CD8-positive, alpha-beta T cell (primary cell): ENCODE measurements at places on chromosomes 6 and 20.

DNA sequence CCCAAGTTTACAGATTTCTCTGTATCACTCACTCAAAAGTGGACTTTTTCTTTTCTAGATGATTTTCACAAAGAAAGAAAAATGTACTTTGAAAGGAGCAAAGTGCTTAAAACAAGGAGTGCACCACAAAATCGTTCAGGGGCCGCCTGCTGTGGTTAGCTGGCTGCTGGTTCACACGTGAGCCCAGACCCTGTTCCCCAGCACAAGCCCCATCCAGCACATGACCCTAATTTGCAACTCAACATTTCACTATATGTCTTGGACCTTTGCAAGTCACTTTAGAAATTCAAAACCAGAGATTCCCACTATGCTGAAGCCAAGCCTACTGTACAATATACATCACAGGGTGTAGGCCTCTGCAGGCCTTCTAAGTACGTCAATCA, 95.5 kb upstream of the NHSL1 start:
- DNase-seq, result no peak

- no peak for DNase-seq
Measured at GRCh38 chr6:94590416-94590815, 986.9 kb upstream of the MANEA start.

DNA sequence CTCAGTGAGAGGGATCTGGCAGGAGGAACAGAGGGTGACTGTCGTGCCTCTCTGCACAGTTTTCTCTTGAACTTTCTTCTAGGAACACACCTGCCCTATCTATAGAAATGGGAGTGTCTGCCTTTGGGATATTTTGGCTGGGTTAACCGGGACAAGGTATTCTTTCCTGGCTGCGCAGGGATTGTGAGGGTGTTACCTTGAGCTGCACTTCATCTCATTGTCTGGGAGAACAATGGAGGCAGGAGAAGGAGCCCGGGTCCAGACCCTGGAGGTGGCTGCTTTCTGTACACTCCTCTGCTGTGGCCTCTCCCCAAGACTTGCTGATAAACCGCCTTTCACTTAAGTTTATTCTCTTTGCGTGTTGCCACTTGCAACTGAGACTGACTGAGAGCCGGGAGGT, 192.8 kb downstream of the TBXT start:
- no peak for DNase-seq

- peak; percentile 45 for DNase-seq
Measured at GRCh38 chr20:45798935-45799642, 7.3 kb downstream of the DNTTIP1 start.

GRCh38 chr6:23977706-23978105, 148.3 kb upstream of the NRSN1 start:
- no peak for DNase-seq

- DNase-seq, result no peak
Measured at GRCh38 chr6:5644523-5645185, 362.1 kb downstream of the NRN1 start.

DNA sequence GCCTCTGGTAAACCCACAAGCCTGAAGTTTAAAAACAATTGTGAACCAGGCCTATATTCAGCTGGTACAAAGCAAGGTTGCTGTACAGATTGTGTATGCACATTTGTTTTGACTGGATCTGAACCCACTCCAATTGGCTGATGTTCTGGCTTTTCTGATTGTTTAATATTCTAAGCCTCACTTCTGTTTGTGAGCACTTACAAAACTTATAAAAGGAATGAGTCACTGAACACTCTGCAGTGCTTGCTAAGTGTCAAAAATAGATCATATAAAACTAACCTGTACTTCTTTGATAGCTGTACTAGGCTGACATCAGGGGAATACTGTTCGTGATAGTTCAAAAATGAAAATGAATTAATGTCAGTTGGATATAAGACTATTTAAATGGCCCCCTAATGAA, 12.1 kb downstream of the COL21A1 start:
- DNase-seq, result no peak

GRCh38 chr6:105489216-105489530, 86.3 kb upstream of the PREP start:
- no peak for DNase-seq

- DNase-seq, result peak; percentile 91
Measured at GRCh38 chr6:24494821-24495795, at the start of gene ALDH5A1. ALDH5A1 (plus strand) TSS chr6:24494969; CDS start chr6:24494997, 28 bp downstream.

GRCh38 chr20:59830665-59831023, 102.8 kb downstream of the SYCP2 start:
- DNase-seq, result no peak

GRCh38 chr6:4224067-4224978, 88.9 kb upstream of the ECI2 start:
- no peak for DNase-seq

DNA sequence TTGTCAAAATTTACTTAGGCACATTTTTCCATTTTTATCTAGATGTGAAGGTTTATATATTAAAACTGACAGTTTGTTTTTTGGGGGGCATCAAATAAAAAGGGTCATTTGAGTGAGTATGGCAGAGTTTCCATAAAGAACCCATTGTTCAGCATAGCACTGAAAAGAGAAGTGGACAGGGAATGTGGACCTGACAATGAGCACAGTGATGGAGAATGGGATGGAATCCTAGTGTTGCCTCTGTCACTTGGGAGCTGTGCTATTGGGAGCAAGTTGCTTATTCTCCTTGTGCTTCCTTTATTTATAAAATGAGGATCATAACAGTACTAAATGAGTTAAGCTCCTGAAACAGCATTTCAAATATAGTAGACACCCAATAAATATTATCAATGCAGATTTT, 130.7 kb upstream of the SIM1 start:
- no peak for DNase-seq

GRCh38 chr20:45924391-45925261, 9.9 kb upstream of the PCIF1 start:
- DNase-seq, result no peak

GRCh38 chr6:626236-626635, 30.7 kb downstream of the HUS1B start:
- no peak for DNase-seq

DNA sequence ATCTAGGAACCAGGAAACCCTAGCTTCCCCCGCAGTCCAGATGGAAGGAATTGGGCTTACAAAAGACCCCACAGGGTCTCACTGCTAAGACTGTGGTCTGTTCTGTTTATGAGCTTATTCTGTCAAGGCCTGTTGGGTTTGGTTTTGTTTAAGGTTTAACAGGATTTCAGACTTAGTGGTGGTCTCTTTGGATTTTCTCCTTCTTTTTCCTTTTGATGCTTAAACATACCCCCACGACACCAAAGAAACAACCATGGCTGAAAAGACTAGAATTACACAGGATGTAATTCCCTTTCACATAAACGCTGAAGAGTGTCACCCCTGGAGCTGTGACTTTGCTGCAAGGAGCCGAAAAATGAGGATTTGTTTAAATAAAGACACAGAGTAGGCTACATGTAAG, 408.6 kb downstream of the PREX1 start:
- DNase-seq, result no peak

DNA sequence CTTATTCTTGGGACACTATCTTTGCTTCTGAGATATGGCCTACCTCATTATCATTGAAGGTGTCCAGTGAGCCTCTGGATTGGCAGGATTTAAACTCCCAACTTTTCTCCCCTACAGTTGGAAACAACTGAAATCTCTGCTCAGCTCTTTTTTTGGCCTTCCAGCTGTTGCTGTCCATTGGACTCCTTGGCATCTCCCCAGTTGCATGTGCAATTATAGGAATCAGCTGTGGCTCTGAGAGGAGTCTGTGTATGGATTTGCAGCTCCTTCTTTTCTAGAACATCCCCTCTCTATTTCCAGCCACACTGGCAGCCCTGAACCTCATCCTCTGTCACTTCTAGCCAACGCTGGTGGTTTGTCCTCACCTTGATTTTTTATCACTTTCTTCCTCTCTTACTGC, 21.2 kb downstream of the RAB22A start:
- DNase-seq, result no peak

- no peak for DNase-seq
Measured at GRCh38 chr20:31695849-31696804, 26.5 kb downstream of the BCL2L1 start.

DNA sequence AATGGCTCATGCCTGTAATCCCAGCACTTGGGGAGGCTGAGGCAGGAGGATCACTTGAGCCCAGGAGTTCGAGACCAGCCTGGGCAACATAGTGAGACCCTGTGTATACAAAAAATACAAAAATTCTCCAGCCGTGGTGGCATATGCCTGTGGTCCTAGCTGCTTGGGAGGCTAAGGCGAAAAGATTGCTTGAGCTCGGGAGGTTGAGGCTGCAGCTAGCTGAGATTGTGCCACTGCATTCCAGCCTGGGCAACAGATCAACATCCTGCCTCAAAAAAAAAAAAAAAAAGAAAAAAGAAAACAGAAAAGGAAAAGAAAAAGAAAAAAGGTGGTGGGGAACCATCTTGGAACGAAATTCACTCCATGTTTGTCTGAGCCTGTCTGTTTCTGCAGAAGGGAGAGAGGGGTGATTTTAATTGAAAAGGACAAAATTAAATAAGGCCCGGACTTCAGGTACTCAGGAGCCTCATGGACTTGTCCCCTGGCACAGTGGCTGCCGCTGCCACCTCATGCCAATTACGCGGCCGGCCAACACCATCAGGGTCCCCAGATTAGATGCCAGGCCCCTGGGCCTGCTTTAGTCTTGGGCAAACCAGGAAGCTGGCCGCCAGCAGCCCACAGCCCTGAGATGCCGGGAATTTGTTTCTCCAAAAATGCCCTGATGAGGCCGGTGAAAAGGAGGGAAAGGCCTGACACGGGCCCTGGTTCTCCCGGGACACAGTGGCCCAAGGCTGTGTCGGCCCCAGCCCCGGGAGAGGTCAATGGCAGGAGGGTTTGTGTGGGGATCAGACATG, 37.8 kb upstream of the STX16 start:
- no peak for DNase-seq

DNA sequence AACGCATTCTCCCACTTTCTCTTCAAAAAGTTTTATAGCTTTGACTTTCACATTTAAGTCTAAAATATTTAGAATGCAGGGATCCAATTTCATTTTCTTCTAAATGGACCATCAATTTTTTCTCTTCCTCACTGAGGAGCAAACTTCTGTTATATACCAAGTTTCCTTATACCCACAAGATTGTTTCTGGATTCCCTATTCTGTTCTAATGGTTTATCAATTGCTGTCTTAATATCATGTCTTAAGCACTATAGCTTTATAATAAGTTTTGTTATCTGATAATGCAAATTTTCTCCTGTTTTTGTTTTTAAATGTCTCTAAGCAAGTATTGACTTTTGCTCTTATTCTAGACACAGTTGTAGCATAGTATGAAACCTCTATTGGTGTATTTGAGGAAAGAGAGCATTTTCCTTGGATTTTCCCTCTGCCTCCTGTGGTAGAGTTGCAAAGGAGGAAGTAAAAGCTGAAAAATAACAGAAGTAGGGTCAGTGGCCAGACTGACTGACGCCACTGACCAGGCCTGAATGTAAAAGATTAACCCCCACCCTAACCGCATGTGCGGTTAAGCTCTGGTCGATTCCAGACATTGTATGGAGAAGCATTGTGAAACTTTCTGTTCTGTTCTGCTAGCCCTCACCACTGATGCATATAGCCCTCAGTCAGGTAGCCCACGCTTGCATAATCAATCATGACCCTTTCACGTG, 40.3 kb downstream of the GPX5 start:
- no peak for DNase-seq

DNA sequence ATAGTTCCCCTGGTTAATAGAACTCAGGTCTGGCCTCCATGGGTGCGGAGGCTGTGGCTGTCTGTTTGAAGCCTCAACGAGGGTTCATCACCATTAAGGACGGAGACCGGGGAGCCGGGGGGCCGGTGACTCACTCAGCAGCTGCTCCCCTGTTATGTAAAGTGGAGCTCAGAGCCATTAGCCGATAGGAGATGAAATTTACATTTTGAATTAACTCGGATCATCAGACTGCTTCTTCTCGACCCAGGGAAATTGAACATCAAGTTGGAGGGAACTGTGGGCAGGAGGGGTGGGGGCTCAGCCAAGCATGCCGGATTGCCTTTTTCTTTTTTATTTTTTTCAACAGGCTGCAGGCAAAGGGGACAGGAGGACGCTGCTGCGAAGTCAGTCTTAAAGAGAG, 12.3 kb downstream of the PCK1 start:
- no peak for DNase-seq

- peak; percentile 64 for DNase-seq
Measured at GRCh38 chr20:35768731-35769664, 2.8 kb upstream of the PHF20 start.

- DNase-seq, result no peak
Measured at GRCh38 chr20:62785393-62785792, 10.9 kb upstream of the MRGBP start.

DNA sequence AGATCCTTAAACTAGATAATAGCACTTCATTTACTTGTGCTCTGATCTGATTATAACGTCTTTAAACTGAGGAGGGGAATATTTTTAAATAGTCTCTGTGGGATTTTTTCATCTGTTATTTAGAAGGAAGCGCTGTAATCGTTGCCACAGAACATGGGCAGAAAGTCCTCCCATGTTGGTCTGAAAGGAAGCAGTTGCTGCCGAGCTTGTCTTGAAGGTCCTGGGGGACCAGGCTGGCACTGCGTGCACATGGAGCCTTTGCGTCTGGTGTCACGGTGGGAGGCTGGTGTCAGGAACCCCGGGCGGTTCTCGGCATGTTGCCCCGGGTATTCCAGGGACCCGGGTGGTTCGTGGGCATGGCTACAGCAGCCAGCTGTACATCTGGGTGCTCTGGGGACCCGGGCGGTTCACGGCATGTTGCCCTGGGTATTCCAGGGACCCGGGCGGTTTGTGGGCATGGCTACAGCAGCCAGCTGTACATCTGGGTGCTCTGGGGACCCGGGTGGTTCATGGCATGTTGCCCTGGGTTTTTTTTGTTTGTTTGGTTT, 11.5 kb downstream of the TPD52L2 start:
- peak; percentile 1 for DNase-seq

DNA sequence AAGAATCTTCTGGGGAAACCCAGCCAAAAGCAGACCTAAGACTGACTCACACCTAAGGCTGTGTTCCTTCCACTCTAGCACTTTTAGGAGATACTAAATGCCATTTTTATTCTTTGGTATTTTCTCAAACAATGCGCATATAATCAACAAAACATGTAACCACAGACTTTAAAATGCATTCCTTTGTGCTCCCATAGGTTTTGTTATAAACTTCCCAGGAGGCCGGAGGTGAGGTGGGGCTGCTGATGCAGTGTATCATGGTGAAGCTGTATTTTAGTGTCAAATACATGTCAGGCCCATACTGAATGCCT, 155.2 kb downstream of the BTBD3 start:
- DNase-seq, result no peak

DNA sequence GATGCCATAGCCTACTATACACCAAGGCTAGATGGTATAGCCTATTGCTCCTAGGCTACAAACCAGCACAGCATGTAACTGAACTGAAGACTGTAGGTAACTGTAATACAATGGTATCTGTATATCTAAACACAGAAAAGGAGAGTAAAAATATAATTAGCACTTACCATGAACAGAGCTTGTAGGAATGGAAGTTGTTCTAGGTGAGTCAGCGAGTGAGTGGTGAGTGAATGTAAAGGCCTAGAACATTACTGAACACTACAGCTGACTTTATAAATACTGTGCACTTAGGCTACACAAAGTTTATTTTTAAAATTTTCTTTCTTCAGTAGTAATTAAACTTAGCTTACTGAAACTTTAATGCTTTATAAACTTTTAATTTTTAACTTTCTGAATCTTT, 129.5 kb downstream of the BTBD9 start:
- no peak for DNase-seq

GRCh38 chr6:147834084-147834776, 325.7 kb downstream of the SAMD5 start:
- no peak for DNase-seq
